ENCODE measurements at places on chromosomes 11 and 22.
A peak's percentile ranks its signal among the peaks of the same experiment; 100 is the strongest.

DNA sequence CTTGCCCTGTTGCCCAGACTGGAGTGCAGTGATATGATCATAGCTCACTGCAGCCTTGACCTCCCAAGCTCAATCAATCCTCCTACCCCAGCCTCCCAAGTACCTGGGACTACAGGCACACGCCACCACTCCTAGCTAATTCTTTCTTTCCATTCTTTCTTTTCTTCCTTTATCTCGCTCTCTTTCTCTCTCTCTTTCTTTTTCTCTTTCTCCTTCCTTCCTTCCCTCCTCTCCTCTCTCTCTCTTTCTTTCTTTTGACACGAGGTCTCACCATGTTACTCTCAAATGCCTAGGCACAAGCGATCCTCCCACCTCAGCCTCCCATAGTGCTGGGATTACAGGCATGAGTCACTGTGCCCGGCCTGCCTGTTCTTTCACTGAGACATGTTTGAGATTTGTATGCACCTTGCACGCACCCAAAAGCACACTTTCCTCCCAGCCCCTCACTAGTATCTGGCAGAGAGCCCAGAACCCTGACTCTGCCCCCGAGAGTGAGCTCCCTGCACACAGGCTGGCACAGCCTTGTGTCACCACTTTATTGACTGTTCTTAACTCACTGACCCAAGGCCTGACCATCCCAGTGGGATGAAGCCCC is 56.8 kb downstream of the CD6 start:
- DNase-seq, result peak; percentile 11

DNA sequence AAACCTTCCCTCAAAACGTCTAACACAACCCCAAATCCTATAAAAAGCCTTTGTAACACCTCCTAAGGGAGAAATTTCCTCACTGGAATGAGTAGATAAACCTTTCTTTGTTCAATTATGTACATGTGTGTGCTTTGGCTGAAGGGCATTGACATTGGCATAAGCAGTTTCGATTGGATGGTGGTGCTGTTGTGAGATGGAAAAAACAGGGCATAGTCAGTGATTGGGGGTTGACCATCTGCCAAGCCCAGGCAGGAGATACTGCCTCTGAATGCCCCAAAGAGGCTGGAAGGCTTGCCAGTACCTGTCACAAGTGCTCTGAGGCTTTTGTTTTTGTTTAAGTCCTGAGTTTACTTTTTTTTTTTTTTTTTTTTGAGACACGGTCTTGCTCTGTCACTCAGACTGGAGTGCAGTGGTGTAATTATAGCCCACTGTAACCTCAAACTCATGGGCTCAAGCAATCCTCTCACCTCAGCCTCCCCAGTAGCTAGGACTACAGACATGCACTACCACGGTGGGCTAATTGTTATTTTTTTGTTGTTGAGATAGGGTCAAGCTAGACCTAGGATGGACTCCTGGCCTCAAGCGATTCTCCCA is 1.2 kb upstream of the CCDC117 start:
- peak; percentile 27 for DNase-seq

- DNase-seq, result no peak
Measured at GRCh38 chr11:96241331-96241841, 101.6 kb downstream of the MAML2 start.

DNA sequence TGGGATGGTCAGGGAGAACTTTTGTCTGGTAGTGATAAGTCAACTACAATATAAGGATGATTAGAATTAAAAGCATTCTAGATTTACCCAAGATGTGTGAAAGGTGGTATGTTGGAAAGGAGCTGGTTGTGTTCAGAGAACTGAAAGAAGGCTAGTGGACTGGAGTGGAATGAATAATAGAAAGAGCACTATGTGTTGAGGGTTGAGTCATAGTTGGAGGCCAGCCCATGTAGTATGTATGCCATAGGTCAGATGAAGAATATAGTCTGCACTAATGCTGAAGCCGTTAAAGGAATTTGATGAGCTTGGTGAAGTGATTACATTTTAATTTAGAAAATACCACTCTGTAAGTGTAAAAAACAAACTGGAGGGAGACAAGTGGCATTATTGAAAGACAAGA is 514.1 kb downstream of the CNTN5 start:
- no peak for DNase-seq

GRCh38 chr11:73998846-73999575 is 9.9 kb downstream of the UCP3 start:
- DNase-seq, result no peak

DNA sequence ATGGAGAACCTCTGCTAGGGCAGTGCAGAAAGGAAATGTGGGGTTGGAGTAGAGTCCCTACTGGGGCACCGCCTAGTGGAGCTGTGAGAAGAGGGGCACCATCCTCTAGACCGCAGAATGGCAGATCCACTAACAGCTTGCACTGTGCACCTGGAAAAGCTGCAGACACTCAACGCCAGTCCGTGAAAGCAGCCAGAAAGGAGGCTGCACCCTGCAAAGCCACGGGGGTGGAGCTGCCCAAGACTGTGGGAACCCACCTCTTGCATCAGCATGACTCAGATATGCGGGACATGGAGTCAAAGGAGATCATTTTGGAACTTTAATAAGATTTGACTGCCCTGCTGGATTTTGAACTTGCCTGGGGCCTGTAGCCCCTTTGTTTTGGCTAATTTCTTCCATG is 8.7 kb downstream of the TSKU start:
- DNase-seq, result peak; percentile 56

GRCh38 chr11:63841554-63841953 is 2.6 kb downstream of the MARK2 start:
- no peak for DNase-seq

DNA sequence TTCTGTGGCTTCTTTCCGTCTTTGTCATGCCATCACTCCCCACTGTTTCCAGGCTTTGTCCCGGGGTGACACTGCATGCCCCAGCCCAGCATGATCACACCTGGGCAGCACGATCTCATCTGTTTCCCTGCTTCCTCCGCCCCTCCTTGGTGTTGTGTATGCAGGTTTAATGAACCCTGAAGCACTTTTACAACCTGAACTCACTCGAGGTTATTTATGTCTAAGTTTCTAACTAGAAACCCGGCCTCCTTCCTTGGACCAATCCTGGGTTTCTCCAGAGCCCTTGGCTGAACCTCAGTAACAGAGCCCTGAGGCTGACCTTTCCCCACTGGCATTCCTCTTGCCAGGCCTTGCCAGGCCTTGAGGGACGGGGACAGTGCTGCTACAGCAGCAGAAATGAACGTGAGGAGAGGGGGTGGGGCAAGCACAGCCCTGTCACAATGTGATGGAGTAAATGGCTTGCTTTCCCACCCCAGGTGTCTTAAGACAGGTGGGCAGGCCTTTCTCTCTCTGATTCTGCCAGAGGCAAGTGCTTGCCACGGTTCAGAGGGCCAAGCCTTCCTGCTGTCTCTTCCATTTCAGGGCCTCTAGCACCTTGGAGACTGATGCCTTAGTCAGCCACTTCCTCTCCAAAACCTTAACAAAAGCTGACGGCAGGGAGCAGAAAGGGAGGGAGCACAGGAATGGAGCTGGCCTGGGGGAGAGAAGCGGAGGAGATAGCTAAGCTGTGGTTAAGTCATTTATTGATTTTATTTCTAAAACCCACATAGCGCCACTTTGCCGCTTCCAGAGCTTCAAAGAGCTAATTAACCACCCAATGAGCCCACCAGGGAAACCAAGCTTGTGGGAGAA is 3.1 kb upstream of the PYGM start:
- DNase-seq, result no peak

- DNase-seq, result no peak
Measured at GRCh38 chr11:29171360-29171950, 845.4 kb downstream of the KCNA4 start.

- peak; percentile 82 for DNase-seq
Measured at GRCh38 chr22:39097098-39098020, at the start of gene APOBEC3H. TSS of gene APOBEC3H (plus strand) at chr22:39097244. CDS start at chr22:39100279, 3,035 bp downstream.

DNA sequence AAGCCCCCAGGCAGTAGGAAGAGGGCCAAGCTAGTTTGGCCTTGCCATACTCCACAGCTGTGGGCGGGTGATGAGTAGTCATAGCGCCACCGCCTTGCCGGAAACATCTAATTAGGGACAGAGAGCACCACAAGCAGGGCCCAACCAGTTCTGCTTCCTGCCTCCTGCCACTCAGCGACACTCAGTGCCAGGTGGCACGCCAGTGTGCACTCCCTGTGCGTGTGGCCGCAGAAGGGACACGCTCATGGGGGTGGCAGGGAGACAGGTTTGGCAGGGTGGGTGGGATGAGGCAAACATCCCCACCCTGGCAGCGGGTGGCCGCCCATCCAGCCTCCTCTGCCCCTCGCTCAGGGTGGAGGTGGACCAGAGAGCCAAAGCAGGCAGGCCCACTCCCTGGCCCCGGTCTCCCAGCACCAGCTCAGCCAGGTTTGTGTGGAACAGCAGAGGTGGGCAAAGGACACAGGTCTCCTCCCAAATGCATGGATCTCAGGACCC is 4.9 kb downstream of the OVOL1 start:
- no peak for DNase-seq

- no peak for DNase-seq
Measured at GRCh38 chr11:38307455-38307854, 1709.4 kb upstream of the RAG2 start.

DNA sequence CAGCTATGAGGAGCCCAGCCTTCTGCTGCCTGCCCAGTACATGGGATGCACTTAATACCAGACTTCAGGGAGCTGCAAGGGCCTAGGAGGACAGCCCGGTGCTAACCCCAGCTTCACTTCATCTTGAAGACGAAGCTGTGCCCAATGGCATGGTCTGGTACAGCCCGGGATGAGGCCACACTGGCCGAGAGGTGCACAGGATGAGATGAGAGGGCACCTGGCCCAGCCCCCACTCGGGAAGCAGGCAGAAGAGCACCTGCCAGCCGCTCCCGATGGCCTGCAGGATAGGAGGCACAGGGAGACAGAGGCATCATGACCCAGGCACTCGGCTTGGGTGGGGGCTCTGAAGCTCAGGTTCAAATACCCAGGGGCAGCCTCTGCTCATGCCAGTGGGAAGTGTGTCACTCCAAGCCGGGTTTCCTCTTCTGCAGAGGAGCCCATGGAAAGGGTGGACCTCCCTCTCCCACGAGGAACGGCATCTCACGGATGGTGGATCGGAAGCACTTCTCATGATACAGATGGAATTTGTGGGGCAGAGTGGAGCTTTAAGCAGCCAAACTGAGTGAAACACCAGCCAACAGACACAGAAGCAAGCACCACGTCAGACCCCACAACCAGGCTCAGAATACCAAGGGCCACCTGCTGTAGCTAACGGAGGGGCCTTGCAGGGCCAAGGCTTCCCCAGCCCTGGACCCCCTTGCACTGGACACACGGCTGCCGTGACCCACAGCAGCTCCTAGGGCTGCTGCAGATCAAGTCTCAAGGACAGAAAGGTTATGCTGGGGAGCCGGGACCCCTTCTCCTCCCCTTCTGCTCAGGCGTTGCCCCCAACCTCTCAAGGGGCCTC is 875.2 kb downstream of the BRD1 start:
- DNase-seq, result no peak

DNA sequence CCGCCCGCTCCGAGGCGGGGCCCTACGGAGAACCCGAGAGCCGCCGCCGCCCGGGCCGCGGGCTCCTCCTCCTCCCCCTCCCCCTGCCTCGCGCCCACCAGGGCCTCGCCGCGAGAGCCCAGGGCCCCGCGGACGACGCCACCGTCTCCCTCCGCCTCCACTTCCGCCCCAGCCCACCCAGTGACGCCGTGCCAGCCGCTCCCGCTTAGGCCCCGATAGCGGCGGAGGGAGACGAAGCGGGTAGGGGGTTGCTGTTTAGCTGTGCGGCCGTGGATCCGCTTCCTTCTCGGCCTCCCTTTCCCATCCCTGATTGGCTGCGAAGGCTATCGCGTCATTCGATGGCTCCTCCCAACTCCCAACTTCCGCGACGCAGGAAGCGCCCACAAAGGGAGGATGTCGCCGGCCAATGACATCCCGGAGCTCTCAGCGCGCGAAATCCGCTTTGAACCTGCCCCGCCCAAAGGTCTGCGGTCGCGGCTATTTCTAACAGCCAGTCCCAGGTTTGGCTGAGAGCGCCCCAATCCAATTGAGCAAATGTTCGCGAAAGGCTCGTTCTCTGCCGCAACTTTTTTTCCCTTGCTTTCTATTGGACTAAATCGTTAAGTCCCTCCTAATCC is at the start of gene FAM76B:
Gene FAM76B, minus strand, starts transcription at position 277 of the 617 bp plus-strand sequence. CDS start 304 bp downstream, outside the sequence.
- peak; percentile 99 for DNase-seq

DNA sequence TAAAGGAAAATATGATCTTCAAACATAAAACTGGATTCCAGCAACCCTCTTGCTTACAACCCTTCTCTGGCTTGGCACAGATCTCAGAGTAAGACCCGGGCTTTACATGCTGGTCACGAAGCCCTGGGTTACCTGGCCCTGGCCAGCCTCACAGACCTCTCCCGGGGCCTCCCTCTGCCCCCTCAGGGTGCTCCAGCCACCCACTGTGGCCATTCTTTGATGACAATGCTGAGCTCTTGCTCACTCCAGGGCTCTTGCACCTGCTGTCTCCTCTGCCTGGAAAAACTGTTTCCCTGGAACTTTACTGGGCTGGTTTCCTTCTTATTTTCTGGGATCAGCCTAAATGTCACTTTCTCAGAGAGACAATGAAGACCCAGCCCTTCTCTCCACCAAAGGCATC is 43.9 kb downstream of the C11orf96 start:
- no peak for DNase-seq

DNA sequence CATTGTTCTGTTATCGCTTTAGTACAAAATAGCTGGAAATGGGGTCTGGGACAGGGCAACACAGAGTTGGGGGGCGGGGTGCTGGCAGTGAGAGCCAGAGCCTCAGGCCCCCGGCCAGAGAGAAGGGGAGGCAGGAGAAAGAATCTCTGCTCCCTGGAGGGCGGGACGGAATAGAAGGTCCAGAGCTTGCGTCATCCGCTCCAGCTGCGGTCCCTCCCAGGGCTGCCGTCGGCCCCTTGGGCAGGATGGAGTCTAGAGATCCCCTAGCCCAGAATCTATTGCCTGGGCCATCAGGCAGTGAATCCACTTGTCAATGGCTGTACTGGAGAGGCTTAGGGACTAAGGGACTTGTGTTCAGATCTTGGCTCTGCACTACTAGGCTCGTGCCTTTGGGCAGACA is 5.0 kb downstream of the TP53I11 start:
- DNase-seq, result no peak

DNA sequence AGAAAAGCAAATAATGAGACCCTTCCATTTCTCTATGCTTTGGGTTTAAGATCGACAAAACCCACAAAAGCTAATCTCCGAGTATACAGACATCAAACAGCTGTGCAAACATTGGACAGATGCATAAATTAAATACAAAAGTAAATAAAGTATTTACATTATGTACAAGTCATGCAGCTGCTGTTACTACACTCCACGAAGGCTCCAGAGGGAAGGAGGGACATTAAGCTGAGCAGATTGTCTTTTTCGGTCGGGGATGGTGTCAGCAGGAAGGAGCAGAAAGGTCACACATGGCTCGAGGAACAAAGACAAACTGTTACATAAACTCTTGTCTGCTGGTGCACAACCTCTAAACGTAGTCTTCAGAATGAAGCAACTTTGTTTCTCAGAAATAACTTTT is 88.8 kb upstream of the BARX2 start:
- DNase-seq, result no peak

DNA sequence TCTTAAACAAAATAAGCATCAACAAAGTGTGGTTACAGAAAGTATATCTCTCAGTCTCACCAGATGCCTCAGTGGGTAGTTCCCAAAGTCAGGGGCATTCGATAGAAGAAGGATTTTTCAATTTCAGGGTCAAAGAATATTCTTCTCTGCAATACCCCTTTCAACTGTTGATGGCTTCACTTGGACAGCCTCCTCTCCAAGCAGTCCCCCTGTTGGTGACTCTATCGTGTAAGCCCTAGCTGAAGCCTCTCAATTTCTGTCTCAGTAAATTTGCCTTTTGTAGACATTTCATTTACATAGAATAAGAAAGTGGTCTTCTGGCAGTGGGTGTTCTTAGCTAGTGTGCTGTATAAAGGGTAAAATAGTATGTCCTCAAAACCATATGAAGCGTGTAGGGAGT is 11.3 kb upstream of the CCDC83 start:
- DNase-seq, result no peak

All from hematopoietic multipotent progenitor cell treated with erythropoietin and hydrocortisone succinate and interleukin-3 and kit ligand, for 8 days (in vitro differentiated cells).